ENCODE measurements at places on chromosomes 2 and 18.

DNA sequence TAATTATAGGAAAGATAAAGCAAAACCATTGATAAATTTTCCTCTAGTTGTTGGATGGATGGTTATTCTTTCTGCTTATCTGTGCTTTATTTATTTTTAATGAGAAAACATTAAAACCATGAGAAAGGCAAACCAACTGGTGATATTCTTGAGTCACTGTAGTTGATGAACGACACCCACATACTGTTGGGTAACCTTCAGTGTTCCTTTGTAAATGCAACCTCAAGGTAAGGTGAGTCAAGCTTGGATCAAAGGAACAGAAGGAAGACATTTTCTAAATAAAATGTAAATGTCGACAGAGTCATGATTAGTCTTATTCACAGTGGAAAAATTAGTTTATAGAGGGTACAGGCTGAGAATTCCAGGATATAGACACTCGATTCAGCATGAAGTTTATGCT is 12.7 kb downstream of the ABCB11 start:
- no peaks in the 10 kb centered on the region for H3K27me3 ChIP-seq
- DNase-seq: no peak
- H3K4me3 ChIP-seq: no peak overlapping the region
- no peak overlapping the region for H3K27ac ChIP-seq

GRCh38 chr2:116491292-116491691 is 1323.2 kb upstream of the DDX18 start:
- no peak for DNase-seq
- no peak overlapping the region for H3K4me3 ChIP-seq
- no peaks in the 10 kb centered on the region for H3K4me1 ChIP-seq
- no peak overlapping the region for H3K27ac ChIP-seq
- H3K36me3 ChIP-seq: no peaks in the 10 kb centered on the region

GRCh38 chr18:10418836-10419235 is 35.6 kb upstream of the APCDD1 start:
- H3K36me3 ChIP-seq: no peaks in the 10 kb centered on the region
- no peaks in the 10 kb centered on the region for H3K27me3 ChIP-seq
- DNase-seq: no peak
- no peak overlapping the region for H3K4me3 ChIP-seq

DNA sequence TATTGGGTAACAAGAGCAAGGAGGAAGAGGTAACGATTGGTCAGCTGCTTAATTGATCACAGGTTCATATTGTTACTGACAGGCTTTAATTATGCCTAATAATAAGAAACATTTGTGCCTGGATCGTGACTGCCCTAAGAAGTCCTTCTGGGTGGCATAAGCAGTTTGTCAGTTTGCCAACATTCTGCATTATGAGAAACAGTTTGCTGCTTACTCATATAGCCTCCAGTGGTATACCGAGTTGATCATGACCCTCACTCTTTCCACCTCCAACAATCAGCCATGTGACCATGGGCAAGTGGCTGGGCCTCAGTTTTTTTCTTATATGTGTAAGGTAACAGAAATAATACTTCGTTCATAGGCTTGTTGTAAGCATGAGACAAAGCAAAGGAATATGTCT is 96.6 kb upstream of the CABLES1 start:
- H3K27me3 ChIP-seq: no peaks in the 10 kb centered on the region
- no peak overlapping the region for H3K4me3 ChIP-seq
- no peak overlapping the region for H3K27ac ChIP-seq
- H3K4me1 ChIP-seq: no peaks in the 10 kb centered on the region

- no peaks in the 10 kb centered on the region for H3K27me3 ChIP-seq
- H3K27ac ChIP-seq: no peak overlapping the region
- DNase-seq: no peak
- no peak overlapping the region for H3K4me3 ChIP-seq
- H3K4me1 ChIP-seq: no peaks in the 10 kb centered on the region
Measured at GRCh38 chr2:185132501-185133041, 534.2 kb downstream of the ZNF804A start.

DNA sequence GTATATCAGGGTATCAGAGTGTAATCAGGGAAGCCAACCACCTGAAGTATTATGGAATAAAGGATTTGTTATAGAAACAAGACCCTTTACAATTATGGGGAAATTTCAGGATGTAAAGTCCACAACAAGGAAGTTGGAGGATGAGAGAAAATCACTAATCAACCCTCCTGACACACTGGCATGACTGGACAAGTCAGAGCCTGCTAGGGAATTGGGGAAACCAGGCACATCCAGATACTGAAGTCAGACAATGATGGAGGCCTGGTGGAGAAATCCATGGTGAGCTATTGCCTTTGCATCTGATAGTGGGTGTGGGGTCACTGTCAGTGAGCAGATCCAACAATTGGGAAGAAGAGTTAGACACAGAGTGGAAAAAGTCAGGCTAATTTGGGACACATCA is 158.8 kb upstream of the FBXO11 start:
- H3K36me3 ChIP-seq: no peaks in the 10 kb centered on the region
- no peaks in the 10 kb centered on the region for H3K27me3 ChIP-seq
- DNase-seq: no peak
- no peak overlapping the region for H3K4me3 ChIP-seq
- H3K4me1 ChIP-seq: no peaks in the 10 kb centered on the region
- no peak overlapping the region for H3K27ac ChIP-seq

GRCh38 chr18:23213200-23213599 is 77.9 kb downstream of the CABLES1 start:
- no peak for DNase-seq
- no peaks in the 10 kb centered on the region for H3K27me3 ChIP-seq

DNA sequence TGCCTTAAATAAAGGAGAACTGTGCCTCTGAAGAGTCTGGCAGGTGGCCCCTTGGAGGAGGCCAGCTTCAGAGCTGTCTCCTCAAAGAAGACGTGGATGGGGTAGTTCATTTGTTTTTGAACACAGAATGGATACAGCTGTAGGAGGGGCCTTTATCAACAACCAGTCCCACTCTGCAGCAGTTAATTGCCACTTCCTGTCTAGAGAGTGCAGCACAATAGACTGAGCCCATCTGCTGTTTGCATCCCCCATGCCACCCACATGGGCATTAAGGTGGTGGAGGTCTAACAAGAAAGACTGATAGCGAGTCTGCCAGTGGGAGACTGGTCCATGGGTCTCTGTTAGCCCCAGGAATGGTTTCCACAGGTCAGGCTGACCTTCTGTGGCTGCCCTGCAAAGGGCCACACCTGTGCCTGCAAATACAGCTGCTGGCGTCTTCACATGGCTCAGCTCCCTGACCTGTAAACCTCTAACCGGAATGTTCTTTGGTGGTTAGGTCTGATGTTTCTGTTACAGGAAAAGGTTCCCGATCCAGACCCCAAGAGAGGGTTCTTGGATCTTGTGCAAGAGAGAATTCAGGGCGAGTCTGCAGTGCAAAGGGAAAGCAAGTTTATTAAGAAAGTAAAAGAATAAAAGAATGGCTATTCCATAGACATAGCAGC is 153.3 kb upstream of the ITGA6 start:
- H3K36me3 ChIP-seq: no peaks in the 10 kb centered on the region
- H3K27ac ChIP-seq: no peak overlapping the region
- no peak for DNase-seq
- no peak overlapping the region for H3K4me3 ChIP-seq
- H3K4me1 ChIP-seq: peaks cover 3% of the 10 kb centered on the region
- H3K27me3 ChIP-seq: no peaks in the 10 kb centered on the region

DNA sequence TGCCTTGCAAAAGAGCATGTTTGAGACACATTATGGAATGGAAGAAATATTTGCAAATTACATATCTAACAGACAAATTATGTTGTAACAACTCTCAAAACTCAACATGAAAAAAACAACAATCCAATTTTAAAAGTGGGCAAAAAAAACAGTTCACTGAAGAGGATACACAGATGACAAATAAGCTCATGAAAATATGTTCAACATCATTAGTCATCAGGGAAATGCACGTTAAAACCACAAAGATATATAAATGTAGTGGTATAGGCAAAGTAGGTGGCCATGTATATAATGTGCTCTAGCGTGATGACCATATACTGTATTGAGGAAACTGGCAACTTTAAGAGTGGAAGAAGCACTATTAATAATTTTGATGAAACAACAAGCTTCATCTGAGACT is 220.1 kb downstream of the IRS1 start:
- no peak for DNase-seq
- H3K27me3 ChIP-seq: no peaks in the 10 kb centered on the region
- H3K4me1 ChIP-seq: no peaks in the 10 kb centered on the region

GRCh38 chr18:40672590-40672989 is 1282.4 kb upstream of the PIK3C3 start:
- no peak overlapping the region for H3K4me3 ChIP-seq
- no peaks in the 10 kb centered on the region for H3K27me3 ChIP-seq
- H3K27ac ChIP-seq: no peak overlapping the region

GRCh38 chr2:216394881-216395280 is 17.4 kb upstream of the SMARCAL1 start:
- no peaks in the 10 kb centered on the region for H3K4me1 ChIP-seq
- no peak overlapping the region for H3K27ac ChIP-seq
- H3K27me3 ChIP-seq: no peaks in the 10 kb centered on the region
- no peak overlapping the region for H3K4me3 ChIP-seq

DNA sequence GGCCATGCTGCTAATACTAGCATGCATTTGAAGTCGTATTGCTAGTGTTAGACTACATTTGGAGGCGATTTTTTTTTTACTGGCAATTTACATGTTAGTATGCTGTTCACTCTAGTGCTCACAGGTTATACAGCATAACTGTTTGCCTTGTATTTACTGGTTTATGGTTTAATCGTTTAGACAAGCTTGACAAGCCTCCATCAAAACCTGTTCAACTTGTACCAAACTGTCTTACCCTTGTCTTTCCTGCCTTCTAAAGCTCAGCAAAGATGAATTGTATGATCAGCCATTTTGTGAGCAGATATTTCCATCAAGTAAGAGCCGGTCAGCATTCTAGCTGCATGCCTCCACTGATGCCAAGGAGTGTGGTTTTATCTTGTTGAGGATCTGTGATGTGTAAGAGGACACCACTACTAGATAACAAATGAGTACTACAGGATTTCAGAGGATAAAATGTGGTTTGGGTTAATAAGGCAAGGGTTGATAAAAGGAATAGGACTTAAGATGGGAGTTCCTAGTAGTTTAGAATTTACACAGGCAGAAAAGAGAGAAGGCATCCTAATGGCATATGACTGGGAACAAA is 68.4 kb upstream of the ITM2C start:
- no peak for DNase-seq
- H3K27ac ChIP-seq: no peak overlapping the region
- H3K4me3 ChIP-seq: no peak overlapping the region
- peaks cover 41% of the 10 kb centered on the region for H3K36me3 ChIP-seq

DNA sequence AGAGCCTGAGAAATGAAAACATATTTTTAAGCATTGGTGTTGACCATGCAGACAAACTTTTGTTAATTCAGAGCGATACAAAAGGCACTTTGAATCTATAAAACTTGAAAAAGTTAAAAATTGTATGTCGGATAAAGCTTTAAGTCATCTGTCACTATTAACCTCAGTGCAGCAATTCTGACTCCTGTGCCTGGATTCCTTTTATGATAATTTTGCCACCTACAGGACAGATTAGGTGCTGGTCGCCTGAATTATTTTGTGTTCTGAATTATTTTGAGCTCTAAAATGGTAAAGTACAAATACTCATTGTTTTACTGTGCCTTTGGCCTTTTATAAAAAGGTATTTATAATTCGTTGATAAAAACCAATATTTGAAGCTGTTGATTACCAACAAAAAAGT is 19.4 kb upstream of the RNF138 start:
- peaks cover 9% of the 10 kb centered on the region for H3K4me1 ChIP-seq
- DNase-seq: no peak
- no peaks in the 10 kb centered on the region for H3K27me3 ChIP-seq
- H3K4me3 ChIP-seq: no peak overlapping the region
- H3K36me3 ChIP-seq: peaks cover 5% of the 10 kb centered on the region

- no peaks in the 10 kb centered on the region for H3K4me1 ChIP-seq
- H3K4me3 ChIP-seq: no peak overlapping the region
- no peaks in the 10 kb centered on the region for H3K36me3 ChIP-seq
- H3K27me3 ChIP-seq: no peaks in the 10 kb centered on the region
Measured at GRCh38 chr2:69054431-69054830, 41.5 kb downstream of the ANTXR1 start.

DNA sequence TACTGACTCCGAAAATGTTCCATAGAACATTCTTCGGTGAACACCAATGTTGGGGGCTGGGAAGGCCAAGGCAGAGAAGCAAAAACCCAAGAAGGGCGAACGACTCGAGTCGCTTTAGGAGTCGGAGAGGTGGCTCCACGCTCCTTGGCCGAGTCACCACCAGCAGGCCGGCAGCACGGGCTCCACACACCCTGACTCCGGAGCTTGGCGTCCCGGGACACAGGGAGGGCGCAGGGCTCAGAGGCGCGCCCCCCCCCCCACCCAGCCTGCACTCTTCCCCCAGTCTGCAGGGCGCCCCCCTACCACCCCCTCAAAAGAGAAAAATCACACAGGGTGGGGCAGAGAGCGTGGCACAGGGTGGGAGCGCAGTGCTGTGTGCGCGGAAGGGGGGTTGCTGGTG is 7.5 kb upstream of the ADI1 start:
- no peak overlapping the region for H3K4me3 ChIP-seq
- no peaks in the 10 kb centered on the region for H3K4me1 ChIP-seq
- H3K36me3 ChIP-seq: no peaks in the 10 kb centered on the region

DNA sequence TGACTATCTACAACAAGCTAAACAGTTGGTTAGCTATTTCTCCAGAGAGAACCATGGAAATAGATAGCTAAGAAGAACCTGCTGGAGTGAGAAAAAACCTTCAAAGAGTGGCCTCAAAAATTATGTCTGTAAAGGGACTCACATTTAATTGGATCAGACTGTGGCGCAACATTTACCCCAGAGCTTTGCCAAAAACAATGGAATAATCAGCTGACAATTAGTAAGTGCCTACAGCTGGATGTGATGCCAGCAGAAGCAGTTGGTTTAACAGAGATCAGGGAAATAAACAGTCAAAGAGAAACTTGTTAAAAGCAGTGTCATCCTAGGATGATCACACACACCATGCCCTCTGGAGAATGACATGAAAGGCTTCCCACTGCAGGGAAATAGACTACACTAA is 310.7 kb downstream of the CLIP4 start:
- no peaks in the 10 kb centered on the region for H3K36me3 ChIP-seq
- H3K4me1 ChIP-seq: no peaks in the 10 kb centered on the region
- DNase-seq: no peak
- H3K27ac ChIP-seq: no peak overlapping the region
- no peak overlapping the region for H3K4me3 ChIP-seq
- peaks cover 6% of the 10 kb centered on the region for H3K27me3 ChIP-seq

- no peak overlapping the region for H3K4me3 ChIP-seq
- H3K36me3 ChIP-seq: no peaks in the 10 kb centered on the region
- no peak overlapping the region for H3K27ac ChIP-seq
Measured at GRCh38 chr2:28658369-28658768, 93.3 kb upstream of the PPP1CB start.

GRCh38 chr2:145228506-145228905 is 708.6 kb upstream of the ZEB2 start:
- no peak overlapping the region for H3K27ac ChIP-seq
- H3K27me3 ChIP-seq: no peaks in the 10 kb centered on the region
- H3K4me3 ChIP-seq: no peak overlapping the region

- no peak for DNase-seq
- no peaks in the 10 kb centered on the region for H3K36me3 ChIP-seq
- H3K27ac ChIP-seq: no peak overlapping the region
- H3K27me3 ChIP-seq: no peaks in the 10 kb centered on the region
Measured at GRCh38 chr2:191358325-191359025, 113.3 kb downstream of the MYO1B start.

GRCh38 chr2:4553241-4553640 is 849.9 kb downstream of the DCDC2C start:
- no peaks in the 10 kb centered on the region for H3K27me3 ChIP-seq
- H3K4me1 ChIP-seq: no peaks in the 10 kb centered on the region
- no peak for DNase-seq
- H3K27ac ChIP-seq: no peak overlapping the region
- no peaks in the 10 kb centered on the region for H3K36me3 ChIP-seq
- H3K4me3 ChIP-seq: no peak overlapping the region
